Nephron progenitor cell (in vitro differentiated cells): ENCODE measurements at places on chromosomes 5 and 9.
A peak's percentile ranks its signal among the peaks of the same experiment; 100 is the strongest.

GRCh38 chr5:139392678-139393496 lies 2.0 kb downstream of the PROB1 start:
- peak; percentile 87 for DNase-seq

DNA sequence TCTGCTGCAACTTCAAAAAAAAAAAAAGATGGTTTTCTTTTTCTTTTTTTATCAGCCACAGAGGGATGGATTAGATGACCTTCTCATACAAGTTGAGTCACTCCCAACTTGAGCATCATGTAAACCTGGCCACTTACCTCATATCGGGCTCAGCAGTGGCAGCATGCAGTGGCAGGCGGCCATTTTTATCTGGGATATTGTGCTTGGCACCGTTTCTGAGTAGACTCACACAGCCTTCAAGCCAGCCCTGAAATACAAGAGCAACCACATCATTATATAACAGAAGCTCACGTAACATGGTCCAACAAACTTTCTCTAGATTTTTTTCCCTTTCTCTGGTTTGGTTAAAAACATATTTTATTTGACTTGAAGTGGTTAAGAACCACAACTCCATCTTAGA lies 62.6 kb downstream of the ANKRD55 start:
- no peak for DNase-seq

DNA sequence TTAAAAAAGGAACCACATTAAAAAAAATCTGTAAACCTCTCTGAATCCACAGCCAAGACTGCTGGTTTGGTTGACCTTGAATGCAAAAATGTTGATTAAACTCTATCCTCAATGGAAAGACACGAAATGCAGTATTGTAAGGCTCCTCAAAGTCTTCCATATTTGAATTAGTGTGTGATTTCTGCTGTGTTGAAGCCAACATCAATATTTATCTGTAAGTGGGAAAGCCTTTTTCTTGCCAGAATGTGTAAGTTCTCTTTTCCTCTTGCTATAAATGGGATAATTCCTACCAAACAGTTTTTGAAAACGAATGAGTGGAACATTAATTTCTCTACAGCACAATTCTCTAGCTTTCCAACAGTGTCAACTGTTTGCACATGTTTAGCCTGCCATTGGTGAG lies 422.1 kb upstream of the TNC start:
- no peak for DNase-seq

- no peak for DNase-seq
Measured at GRCh38 chr9:33148367-33149014, 18.6 kb downstream of the B4GALT1 start.

GRCh38 chr5:153099328-153099727 lies 391.1 kb upstream of the GRIA1 start:
- DNase-seq: no peak

DNA sequence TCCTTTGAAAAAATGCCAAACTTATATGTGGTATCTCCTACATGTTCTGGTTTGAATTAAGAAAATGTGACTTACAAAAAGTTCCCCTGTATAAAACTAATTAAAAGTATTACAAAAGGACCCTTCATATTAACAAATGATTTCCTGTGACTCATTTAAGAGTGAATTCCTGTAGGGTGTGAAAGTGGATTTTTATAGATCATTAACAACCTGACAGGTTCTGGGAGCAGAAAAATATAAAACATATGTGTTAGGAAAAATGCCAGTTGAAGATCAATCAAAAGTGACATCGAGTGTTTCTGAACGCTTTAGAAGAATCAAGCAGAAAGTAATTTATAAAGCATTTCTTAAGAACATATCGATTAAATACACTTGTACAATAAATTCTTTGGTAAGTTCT lies 35.5 kb downstream of the CAMK4 start:
- DNase-seq: no peak

DNA sequence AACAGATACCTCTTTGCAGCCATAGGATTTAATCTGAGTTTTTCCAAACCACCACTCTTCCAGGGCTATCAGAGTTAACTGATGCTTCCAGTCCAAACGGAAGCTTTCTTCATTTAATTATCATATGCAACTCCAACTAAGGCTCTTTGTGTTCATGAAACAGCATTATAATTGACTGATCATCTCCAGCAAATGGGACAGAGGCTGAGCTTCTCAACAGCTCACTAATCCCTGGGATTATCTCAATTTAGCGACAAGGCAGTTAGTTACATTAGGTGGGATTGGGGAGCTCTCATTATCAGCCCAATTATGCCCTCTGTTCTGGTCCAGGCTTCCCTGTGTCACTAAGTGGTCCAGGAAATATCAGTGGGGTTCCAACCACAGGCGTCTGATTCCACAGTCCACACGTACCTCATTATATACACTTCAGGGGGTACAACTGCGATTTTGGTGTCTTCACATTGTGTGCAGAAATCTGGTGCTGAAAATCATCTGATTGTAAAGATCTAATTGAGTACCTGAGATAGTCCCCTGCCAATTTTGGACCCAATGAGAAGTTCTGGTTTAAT lies 313.5 kb upstream of the PANK3 start:
- DNase-seq: no peak

- no peak for DNase-seq
Measured at GRCh38 chr9:34570376-34570775, 19.1 kb downstream of the CNTFR start.

GRCh38 chr5:133519191-133519590 lies 93.2 kb downstream of the FSTL4 start:
- DNase-seq: no peak

GRCh38 chr5:181039931-181040630 lies at the start of gene BTNL9:
TSS of gene BTNL9 (plus strand) at chr5:181040266. CDS start at chr5:181045490, 5,224 bp downstream.
- DNase-seq: no peak

- DNase-seq: no peak
Measured at GRCh38 chr5:17890501-17890900, 256.2 kb downstream of the TAF11L14 start.

GRCh38 chr9:86637515-86637914 lies 283.3 kb upstream of the TUT7 start:
- peak; percentile 84 for DNase-seq

GRCh38 chr9:78866207-78867132 lies 569.5 kb downstream of the PSAT1 start:
- no peak for DNase-seq

DNA sequence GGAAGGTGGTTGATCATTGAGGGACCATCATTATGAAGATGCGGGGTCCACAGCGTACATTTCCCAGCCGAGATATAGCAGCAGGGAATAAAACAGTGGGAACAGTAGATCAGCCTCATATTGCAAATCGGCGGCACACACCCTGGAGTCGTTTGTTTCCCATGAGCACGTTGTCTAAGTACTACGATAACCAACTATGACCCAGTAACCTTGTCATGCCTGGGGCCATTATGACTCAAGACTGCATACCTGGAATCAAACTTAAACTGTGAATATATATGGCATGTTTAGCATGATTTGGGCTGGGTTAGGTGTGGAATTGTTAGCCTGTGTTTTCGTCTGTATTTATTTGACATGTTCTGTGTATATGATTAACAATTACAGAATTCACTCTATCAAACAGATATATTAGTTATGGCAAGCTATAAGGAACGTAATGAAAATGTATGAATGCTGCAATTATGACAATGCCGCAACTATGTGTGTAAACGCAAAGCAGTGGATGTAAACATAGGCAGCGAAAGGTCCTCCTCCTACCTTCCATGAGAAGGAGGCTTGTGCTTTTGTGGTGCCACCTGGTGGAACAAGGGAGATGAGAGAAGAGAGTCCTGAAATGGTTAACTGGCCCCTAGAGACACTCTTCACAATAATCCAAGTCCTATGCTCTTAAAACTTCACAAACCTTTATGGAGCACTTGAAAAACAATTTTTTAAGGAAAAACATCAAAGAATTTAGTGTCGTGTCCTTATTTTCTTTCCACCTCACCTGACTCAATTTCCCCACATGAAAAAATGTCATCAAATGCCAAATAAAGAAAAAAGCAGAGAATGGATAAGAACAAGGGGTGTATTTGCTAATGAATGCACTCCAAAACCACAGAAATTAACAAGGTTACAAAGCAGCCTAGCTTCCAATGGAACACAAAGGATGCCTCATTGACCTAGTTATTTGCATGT lies 47.1 kb downstream of the SEMA5A start:
- no peak for DNase-seq

- no peak for DNase-seq
Measured at GRCh38 chr5:102283102-102283797, 12.8 kb downstream of the SLCO4C1 start.
